ENCODE measurements at places on chromosomes 6 and 20.

GRCh38 chr20:62374331-62375152 is 7.4 kb upstream of the LAMA5 start:
- no peak for DNase-seq

DNA sequence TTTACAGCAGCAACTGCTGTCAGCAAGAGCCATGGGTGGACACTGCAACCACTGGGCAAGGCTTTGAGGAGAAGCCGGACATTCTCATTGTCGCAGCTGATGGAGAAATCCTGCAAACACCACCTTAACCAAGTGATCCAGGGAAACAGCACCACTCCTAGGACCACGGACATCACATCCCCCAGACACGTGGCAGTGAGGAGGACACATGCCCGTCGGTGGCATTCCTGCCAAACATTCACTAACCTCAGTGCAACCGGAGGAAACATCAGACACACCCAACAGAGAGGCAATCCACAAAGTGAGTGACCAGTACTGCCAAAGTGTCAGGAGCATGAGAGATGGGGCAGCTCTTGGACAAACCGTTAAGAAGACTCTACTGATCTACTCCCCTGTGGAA is 16.6 kb upstream of the IRF4 start:
- no peak for DNase-seq

DNA sequence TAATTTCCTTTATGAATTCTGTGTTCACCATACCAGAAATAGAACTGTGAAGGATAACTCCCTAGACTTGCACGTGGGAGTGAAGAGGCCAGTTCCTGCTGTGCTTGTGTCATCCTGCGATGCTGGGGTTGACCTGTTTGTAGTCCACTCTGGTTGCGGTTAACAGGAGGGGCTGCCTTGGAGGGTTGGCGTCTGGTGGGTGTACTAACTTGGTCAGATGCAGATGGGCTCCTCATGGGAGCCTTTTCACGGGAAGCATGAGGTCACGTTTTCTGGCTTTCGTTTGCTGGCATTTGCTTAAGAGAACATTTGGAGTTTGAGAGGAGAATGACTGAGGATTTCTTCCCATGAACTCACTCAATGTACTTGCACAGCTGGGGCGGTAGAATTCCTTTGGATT is 41.2 kb downstream of the IGF2R start:
- no peak for DNase-seq

DNA sequence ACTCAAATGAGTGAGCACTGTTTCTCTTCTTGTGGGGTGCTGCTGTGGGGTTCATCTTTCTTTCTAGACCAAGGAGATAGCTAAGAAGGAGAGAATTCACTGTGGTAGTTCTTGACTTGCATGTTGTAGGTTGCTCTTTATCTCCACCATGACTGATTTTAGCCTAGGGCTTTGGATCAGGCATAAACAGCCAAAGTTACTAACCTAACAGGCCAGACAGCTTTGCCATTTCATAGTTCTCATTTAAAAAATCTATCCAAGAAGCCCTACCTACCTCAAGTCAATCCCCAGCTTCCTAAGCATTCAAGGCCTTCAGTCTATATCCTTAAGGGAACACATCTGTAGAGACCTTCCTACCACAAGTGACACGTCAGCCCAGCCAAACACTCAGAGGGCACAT is 107.9 kb upstream of the CARMIL1 start:
- no peak for DNase-seq

DNA sequence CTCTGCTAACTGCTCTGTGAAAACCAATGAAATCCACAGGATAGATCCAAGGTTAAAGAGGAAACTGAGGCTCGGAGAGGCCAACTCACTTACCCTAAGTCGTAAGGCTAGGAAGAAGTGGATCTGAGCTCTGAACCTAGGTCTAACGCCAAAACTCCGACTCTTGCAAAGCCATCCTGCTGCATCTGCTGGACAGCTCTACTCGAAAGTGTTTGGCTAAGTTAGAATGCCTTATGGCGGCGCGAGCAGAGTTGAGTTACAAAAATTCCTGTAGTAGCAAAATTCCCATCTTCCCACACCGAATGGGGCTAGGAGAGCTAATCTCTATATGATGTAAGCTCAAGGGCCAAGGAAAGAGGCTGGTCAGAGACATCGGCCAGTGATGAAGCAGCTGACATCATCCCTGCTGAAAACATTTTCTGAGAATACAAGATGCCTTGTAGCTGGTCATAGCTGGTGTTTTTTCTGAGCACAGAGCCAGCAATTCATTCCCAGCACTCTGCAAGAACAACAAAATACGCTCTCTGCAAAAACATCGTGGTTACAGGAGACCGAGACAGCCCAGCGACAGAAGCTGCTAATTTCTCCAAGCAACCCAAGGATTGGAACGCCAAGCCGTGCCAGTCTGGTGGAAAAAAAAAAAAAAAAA is 1.8 kb downstream of the SPATA2 start:
- DNase-seq: no peak

- DNase-seq: no peak
Measured at GRCh38 chr6:149094156-149094555, 223.4 kb upstream of the TAB2 start.

DNA sequence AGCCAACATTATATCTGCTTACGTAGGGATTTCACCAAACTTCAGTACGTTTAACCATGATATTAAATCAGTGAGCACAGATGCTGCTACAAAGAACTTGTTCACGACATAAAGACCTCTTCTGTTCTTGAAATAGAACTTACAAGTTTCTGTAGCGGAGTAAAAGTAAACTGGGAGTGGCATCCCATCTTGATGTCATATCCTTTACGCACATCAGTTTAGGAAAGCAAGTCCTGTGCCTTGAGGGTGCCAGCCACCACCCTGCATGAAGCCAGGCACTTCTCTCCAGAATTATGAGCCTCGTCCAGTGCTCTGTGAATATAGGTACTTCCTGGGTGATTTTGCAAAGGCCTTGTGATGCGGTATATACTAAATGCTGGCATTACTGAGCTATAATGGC is 122.6 kb downstream of the BTBD3 start:
- no peak for DNase-seq

DNA sequence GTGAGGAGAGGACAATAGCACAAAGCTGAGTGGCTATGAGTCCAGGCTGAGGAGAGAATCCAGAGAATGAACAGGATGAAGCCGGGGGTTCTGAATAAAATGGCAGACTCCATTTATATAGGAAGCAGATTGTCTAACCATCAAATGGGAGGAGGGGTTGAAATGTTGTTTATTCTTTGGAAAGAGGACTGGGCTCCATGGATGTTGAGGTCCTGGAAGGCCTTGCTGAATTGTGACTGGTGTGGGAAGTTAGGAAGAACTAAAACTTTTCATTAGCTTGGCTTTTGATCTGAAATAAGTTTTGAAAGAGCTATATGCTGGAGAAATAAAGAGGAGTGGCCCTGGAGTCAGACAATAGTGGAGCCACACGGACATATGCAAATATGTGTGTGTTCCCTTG is 647.8 kb downstream of the RNF144B start:
- no peak for DNase-seq

DNA sequence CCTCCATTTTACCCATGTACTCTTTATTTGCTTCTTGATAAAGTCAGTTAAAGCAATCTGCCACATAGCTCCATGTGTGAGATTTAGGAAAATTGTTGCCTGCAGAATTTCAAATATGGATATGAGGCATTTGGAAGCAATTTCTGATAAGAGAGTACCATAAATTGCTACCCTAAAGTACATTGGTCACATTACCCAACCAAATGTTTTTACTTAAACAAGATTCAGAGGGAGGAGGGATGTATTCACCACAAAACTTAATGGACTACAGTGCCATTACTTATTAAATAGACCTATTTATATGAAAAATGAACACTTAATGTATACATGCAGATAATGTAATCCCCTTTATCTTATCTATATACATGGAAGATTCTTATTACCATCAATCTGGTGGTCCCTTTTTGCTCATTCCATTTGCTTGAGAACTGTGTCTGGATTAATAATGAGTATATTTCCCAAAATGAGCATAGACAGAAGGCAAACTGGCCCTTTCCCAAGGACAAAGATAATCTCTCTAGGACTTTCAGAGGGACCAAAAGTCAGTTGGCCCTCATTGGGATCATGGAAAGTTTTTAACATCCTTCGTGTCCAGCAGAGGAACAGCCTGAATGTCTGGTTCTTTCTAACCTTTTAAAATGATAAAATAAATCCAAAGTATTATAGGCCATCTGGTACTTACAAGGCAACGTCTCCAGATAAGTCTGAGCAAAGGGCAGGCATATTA is 526.4 kb downstream of the CBLN4 start:
- DNase-seq: no peak

DNA sequence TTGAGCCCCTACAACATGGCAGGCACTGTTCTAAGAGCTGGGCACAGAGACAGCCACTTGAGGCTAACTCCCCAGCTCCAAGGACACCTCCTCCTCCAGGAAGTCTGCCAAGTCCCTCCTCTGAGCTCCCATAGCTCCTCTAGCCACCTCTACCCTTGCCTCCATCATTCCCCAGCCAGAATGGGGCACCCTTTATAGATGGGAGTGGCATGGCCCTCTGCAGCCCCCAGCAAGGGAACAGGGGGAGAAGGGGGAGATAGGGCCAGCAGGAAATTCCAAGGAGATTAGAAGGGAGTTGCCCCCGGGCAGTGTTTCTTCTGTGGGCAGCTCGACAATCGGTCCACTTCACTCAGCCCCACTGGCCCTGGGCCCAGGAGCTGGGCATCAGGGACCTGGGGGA is 19.7 kb upstream of the TLDC2 start:
- DNase-seq: no peak

- DNase-seq: no peak
Measured at GRCh38 chr20:90651-91050, 3.2 kb downstream of the DEFB125 start.

GRCh38 chr6:154763650-154764049 is 30.4 kb downstream of the SCAF8 start:
- no peak for DNase-seq

DNA sequence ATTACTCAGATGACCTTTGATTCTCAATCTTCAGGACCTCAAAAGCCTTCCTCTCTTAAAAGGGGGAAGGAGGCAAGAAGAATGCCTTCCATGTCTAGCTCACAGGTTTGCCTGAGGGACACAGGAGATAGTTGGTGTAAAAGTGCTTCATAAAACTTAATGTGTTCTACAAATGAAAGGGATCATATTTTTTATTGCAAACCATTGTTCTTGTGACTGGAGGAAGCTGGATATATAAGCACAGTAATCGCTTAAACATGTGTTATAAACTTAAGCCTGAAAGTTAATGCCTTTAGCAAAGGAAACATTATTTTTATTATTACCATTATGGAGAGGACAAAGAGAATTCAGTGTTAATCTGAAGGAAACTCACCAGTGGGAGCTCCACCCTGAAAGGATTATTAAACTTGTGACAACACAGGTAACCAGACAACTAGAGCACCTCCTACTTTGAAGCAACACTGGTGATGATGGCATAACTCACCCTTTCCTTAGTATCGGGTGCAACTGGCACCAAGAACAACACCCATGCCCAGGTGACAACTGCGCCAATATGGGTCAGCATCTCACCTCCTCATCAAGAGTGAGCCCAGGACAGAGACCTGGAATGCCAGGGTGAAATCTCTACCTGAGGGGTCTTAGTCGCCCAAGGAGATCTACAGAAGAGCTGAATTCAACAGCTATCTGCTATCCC is 288.7 kb upstream of the PRDM1 start:
- DNase-seq: no peak

DNA sequence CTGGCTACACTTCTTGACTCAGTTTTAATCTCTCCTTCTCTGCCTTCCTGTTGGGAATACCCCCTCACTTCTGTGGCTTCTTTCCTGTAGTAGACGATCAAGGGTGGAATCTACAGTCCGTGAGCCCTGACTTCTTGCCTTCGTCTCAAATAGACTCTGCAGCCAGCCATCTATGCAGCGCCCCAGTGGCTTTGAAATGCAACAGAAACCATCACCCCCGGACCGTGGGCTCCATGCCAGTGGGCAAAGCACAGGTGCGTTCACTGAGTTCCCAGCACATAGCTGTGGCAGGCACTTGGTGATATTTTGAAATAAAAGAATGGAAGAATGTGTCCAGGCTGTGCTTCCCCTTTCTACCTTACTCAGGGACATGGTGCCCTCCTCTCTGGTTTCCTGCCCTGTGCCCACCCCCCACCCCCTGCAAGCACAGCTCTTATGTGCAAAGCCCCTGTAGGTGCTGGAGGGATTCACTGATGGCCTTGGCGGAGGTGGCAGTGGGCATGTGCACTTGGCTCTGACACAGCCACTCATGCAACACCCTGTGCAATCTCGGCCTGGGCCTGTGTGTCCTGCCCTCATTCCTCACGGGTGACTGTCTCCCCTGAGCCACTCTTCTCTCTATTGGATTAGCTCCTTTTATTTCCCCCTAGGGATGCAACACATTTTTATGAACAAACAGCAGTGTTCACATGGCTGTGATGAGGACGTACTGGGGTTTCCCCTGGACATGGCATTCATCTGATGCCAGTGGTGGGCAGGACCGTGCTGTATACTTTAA is 5.5 kb upstream of the CDSN start:
- DNase-seq: no peak

GRCh38 chr6:28758818-28759235 is 165.0 kb downstream of the TRIM27 start:
- DNase-seq: no peak
